Activated T-cell treated with anti-CD3 and anti-CD28 coated beads, Interleukin-2, amount 50 U/mL, for 72 hours (primary cell): ENCODE measurements at places on chromosomes 1 and 21. TPM values are rescaled to one million over a fixed set of nuclear protein-coding genes. Genes with fewer than 3 reads are reported as not detected.

Gene WNT4
- not detected for total RNA-seq

Gene CR1
- 0.09 TPM for total RNA-seq

Gene SMPDL3B
- 0.41 TPM for total RNA-seq

Gene SNRPE
- total RNA-seq = 160 TPM

DNA sequence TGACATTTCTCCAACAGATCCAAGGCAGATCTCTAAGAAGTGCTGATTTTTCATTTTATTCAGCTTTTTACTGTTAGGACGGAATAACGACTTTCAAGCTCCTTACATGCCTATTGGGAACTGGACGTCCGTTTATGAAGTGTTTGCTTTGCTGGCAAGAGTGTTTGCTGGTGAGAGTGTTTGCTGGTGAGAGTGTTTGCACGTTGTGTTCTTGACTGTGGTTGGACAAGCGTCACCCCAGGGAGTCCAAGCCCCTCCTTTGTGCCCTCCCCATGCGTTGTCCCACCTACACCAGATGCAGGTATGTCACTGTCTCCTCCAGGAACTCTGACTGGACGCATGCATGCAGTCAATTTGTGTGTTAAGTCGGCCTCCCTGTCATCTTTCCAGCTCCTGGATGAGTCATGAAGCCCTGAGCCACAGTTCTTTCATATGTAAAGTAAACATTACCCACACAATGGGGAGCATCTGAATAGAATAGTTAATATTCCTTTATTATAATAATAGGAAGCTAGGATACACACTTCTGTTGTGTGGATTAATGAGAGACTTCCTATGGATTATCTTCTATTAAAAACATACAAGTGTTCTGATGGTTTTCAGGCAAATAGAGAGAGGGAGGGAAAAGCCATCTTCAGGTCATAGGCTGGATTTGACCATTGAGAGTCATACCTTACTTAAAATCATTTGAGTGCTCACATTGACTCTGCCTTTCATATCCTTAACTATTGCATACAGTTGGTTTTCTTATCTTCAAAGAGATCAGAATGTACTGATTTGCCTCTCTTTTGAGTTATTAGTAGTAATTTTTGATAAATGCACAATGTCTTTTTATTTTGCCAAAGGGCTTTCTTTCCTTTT is 119.2 kb downstream of the GALNT2 start:
- no peaks in the 10 kb centered on the region for H3K27me3 ChIP-seq
- peak overlapping the region; percentile 17 for H3K27ac ChIP-seq
- peaks cover 58% of the 10 kb centered on the region for H3K4me1 ChIP-seq
- H3K36me3 ChIP-seq = peaks cover 20% of the 10 kb centered on the region
- peak; percentile 28 for DNase-seq

DNA sequence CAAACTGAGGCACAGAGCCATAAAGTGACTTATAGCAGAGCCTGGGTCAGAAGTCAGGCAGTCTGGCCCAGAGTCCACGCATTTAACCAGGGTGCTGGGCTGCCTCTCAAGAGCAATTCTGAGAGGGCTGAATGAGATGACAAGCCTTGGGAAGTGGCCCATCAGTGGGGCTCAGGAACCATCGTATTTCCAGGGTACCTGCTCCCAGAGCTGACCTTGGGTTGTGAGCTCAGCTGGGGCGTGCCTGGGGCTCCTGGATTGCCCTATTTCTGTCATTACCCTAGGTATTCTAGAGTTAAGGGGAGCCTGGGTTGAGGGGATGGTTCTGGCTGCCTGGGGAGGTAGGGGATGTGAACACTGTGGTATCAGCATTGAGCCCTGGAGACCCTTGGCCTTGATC is 49.4 kb downstream of the LGR6 start:
- H3K4me1 ChIP-seq = no peaks in the 10 kb centered on the region
- no peaks in the 10 kb centered on the region for H3K36me3 ChIP-seq
- H3K4me3 ChIP-seq = no peak overlapping the region
- no peak overlapping the region for H3K27ac ChIP-seq
- peaks cover 8% of the 10 kb centered on the region for H3K27me3 ChIP-seq

- H3K4me1 ChIP-seq = no peaks in the 10 kb centered on the region
- H3K27me3 ChIP-seq = peaks cover 8% of the 10 kb centered on the region
- H3K4me3 ChIP-seq = no peak overlapping the region
Observed at GRCh38 chr1:152111515-152111968, 3.7 kb downstream of the TCHH start.

DNA sequence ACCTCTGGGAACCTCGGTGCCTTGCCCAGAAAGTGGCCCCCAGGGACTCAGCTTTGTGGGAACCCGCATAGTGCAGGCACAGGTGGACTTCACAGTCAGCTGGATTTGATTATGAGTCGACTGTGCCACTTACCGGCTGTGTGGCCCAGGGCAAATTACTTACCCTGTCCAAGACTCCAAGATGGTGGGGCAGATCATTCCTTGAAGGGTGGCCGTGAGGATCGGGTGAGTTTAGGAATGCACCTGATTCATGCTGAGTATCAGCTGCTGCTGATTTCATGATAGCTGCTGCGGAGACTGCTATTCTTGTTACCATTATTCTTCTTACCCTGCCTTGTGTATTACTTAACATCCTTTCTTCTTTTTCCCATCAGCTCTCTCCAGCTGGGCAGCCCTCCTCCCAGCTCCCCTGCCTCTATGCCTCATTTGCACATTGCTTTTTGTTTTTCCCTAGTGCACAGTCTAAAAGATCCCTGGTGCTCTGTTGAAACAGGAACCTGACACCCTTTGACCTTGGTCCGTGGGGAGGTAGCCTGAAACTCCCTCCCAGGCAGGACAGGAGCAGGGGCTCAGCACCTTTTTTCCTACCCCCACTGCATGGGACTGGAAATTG is 40.5 kb upstream of the FHAD1 start:
- DNase-seq = no peak
- H3K27ac ChIP-seq = no peak overlapping the region
- H3K4me1 ChIP-seq = no peaks in the 10 kb centered on the region
- H3K4me3 ChIP-seq = no peak overlapping the region
- H3K27me3 ChIP-seq = peaks cover 12% of the 10 kb centered on the region
- no peaks in the 10 kb centered on the region for H3K36me3 ChIP-seq

GRCh38 chr1:159146980-159147379 is 24.4 kb upstream of the CADM3 start:
- peaks cover 25% of the 10 kb centered on the region for H3K27me3 ChIP-seq
- H3K36me3 ChIP-seq = peaks cover 2% of the 10 kb centered on the region
- H3K4me1 ChIP-seq = no peaks in the 10 kb centered on the region
- H3K27ac ChIP-seq = no peak overlapping the region
- DNase-seq = no peak
- H3K4me3 ChIP-seq = no peak overlapping the region

DNA sequence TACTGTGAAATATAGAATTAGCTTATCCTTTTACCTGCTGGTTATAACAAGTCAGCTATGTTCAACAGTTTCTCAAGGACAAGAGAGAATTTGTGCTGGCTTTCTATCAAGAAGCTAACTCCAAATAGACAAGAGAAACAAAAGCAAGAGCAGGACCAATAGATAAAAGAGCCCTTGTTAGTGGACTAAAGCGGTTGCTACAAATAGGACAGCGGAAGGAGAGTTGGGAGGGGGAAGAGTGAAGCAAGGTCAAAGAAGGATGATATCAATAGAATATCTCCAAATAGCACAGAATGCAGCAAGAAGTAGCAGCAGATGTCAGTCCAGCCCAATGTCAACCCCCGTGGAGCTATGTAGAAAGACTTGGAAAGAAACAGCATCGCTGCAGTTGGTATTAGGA is 53.0 kb upstream of the AKT3 start:
- no peak overlapping the region for H3K4me3 ChIP-seq
- DNase-seq = no peak
- H3K27me3 ChIP-seq = peaks cover 15% of the 10 kb centered on the region
- H3K27ac ChIP-seq = no peak overlapping the region
- H3K36me3 ChIP-seq = no peaks in the 10 kb centered on the region

GRCh38 chr21:25999921-26000582 is 170.5 kb downstream of the APP start:
- H3K36me3 ChIP-seq = no peaks in the 10 kb centered on the region
- peak overlapping the region; percentile 68 for H3K4me3 ChIP-seq
- H3K27ac ChIP-seq = no peak overlapping the region
- H3K27me3 ChIP-seq = no peaks in the 10 kb centered on the region
- H3K4me1 ChIP-seq = peaks cover 5% of the 10 kb centered on the region
